Choroid plexus epithelial cell (primary cell): ENCODE measurements at places on chromosomes 1 and 21.
A peak's percentile ranks its signal among the peaks of the same experiment; 100 is the strongest.

GRCh38 chr1:7257225-7257624 is 472.0 kb downstream of the CAMTA1 start:
- no peak for DNase-seq

DNA sequence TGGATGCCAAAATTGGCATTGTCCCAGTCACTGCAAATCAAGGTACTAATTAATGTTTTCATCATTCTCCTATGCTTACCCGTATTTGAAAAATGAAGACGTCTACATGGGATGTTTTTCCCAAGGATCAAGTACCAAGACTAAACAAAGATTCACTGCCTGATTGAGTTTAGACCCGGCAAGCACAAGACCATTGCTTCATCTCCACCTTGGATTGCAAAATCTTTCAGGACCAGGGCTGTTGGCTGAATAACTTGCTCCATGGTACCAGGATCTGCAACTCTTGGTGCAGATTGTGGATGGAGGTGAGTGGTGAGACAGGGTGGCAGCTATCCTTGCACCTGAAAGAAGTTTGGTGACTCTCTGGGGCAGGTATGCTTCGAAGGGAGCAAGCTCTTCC is 122.5 kb upstream of the ETS2 start:
- DNase-seq: peak; percentile 48

DNA sequence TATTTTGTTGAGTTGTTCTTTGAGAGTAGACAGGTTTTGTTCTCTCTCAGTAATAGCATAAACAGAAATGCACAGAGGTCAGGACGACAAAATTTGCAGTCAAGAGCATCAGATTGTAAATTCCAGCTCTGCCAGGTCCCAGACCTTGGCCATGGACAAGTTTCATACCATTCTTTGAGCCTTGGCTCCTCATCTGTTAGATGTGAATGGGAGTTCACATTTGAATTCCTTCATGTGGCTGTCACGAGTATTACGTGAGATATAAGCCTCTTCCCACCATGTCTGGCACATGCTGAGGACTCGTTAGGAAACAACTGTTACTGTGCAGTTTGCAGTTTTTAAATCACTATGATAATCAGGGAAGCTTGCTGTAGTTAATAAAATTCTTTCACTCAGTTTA is 93.2 kb upstream of the KCTD3 start:
- DNase-seq: no peak

- DNase-seq: no peak
Measured at GRCh38 chr1:159686599-159687299, 27.6 kb downstream of the CRP start.

DNA sequence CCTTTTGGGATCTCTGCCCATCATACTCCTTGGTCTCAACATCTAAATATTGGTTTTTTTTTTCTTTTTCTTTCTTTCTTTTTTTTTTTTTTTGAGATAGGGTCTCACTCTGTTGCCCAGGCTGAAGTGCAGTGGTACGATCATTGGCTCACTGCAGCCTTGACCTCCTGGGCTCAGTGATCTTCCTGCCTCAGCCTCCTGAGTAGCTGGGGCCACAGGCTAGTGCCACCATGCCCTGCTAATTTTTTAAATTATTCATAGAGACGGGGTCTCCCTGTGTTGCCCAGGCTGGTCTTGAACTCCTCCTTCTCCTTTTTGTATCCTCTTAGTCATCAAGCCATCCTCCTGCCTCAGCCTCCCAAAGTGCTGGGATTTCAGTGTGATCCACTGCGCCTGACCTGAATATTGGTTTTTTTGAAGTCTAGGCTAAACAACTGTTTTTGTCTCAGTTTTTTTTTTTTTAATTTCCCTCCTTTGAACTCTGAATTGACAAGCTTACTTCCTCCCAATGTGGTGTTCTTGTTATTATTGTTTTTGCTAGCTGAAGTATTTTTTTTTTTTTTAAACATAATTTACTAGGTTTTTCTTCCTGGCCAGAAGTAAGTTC is 30.9 kb downstream of the MAPKAPK2 start:
- DNase-seq: no peak

DNA sequence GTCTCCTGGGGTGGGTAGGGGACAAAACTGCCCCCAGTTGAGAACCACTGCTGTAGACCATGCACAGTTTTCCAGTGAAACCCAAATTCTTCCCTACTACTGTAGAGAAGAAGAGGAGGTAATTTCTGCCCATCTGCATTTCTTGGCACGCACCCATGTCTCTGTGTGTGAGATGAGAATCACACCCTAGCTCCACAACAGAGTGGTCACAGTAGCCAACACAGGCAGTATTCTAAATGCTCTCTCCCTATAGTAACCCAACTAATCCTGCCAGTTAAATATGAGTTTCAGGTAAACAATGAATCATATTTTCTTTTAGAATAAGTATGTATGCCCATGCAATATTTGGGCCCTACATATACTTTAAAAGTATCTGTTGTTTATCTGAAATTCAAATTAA is 1.2 kb upstream of the CAPN2 start:
- DNase-seq: peak; percentile 75

DNA sequence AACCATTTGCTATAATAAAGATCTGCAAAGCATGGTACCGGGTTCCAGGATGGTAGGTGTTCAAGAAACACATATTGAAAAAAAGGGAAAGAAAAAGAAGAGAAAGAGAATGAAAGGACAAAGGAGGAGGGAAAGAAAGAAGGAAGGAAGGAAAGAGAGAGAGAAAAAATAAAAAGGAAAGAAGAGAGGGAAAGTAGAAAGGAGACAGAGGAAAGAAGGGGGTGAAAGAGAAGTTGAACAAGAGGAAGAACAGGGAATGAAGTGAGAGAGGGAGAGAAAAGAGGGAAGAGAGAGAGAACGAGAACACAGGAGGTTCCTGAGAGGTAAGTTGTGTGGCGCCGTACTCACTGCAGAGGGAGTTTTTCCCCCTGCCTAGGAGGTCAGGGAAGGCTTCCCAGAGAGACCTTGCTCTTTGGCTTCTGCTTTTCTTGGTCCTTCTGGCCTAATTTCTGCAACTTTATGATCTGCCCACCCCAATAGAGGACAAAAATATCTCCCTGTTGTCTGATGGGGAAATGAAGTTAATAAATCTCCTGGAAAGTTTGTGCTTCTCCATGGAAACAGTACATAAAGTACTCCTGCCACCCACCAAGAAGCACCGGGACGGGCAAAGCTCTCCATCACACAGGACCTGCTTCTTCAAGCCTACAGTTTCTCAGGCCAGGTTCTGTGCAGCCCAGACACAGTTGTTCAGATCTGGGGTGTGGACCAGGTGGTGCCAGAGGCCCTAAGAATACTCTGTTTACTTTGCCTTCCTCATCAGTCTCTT is 124.8 kb downstream of the ROR1 start:
- DNase-seq: no peak

GRCh38 chr1:205432116-205432515 is 10.3 kb upstream of the LEMD1 start:
- no peak for DNase-seq

- DNase-seq: no peak
Measured at GRCh38 chr1:14598007-14598497, 433 bp upstream of the KAZN start.

GRCh38 chr1:147620543-147620942 is 49.8 kb downstream of the ACP6 start:
- no peak for DNase-seq
